ENCODE measurements at places on chromosomes 11 and 22. TPM values are rescaled to one million over a fixed set of nuclear protein-coding genes. Genes with fewer than 3 reads are reported as not detected.

GRCh38 chr11:35179466-35180135, 40.6 kb downstream of the CD44 start:
- no peak for DNase-seq

GRCh38 chr11:110431051-110431672, 1.4 kb downstream of the FDX1 start:
- DNase-seq = no peak

GRCh38 chr11:115408036-115408921, 95.9 kb downstream of the CADM1 start:
- no peak for DNase-seq

DNA sequence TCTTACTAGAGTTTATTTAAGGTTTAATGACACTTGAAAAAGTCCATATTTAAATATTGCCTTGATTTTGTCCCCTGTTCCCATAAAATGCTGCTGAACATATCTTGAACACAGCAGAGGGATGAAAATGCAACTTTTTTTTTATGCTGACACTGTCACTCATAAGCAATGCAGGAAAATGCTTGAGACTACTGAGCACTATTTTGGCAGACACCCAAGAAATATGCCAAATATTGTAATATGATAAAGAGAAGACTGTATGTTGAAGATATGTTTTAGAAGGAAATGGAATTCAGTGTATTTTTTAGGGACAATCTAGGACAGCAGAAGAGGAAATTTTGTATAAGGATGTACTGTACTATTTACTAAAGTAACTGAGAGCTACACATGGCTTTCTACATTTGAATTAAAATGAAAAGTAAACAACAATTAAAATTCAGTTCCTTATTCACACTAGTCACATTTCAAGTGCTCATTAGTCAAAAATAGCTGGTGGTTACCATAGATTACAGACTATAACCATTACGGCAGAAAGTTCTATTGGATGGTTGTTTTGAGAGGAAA, 58.6 kb downstream of the LRRC4C start:
- DNase-seq = no peak

- no peak for DNase-seq
These were observed 23.8 kb downstream of the MYBPC3 start for GRCh38 chr11:47328449-47329390.

- no peak for DNase-seq
These were observed 67.4 kb downstream of the BRD1 start for GRCh38 chr22:49760280-49760629.

DNA sequence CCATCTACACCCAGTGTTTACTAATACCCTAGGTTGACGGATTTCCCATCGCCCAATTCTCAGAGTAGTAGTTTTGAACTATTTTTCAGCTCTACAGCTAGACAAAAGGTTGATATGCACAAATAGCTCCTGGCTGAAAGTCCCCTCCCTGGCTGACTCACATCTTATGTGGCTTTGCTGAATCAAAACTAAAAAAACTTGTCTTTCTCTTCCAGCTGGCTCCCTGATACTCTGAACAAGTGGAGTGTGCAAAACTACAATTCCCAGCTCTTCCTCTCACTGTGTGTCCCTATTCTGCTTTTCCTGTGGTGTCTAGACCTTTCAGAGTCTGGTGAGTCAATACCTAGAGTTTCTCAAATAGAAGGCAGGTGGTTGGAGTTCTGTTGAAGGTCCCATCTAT, 12.7 kb upstream of the LARGE1 start:
- no peak for DNase-seq

- DNase-seq = no peak
These were observed 450.0 kb upstream of the CCDC179 start for GRCh38 chr11:23310276-23310675.

DNA sequence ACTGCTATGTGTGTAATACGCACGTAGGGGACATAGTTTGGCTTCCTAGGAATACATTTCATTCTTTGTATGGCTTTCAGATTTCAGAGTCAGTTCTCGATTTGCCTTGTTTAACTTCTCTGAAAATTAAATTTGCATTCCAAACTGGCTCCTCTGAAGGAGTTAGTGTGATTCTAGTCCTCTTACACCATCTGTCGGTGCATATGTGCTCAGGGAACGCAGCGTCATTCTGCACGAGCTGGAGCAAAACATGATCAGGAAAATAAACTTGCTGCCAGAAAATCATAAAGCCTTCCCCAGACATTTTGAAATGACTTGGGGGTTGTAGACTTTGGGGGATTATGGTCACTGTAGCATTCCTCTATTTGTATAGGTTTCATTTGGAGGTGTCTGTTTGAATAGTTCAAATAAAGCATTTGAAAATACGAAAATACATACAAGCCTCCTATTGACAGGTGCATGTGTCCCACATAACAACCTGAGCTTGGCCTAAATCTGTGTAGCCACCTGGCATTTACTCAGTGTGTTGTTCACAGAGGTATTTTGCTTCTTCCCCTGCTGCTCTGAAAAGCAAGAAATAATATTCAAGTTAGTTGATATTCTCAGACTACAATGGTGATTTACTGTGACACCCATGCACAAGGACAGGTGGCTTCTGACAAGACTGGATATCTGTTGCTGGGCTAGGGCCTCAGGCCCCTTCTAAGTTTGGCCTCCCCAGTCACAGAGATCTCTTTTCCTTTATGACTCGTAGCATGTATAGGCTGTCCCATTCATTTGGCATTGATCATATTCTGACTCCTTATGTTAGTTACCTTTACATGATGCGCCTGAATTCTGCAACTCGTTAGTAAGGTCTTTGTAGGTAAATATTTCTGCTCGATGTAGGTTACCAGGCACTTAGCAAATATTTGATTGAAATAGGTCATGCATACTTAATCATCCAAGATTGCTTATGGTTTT, 81.6 kb upstream of the SORL1-AS1 start:
- no peak for DNase-seq

GRCh38 chr22:20859615-20860014, 808 bp downstream of the SNAP29 start:
- no peak for DNase-seq

GRCh38 chr11:68012044-68012842, 2.1 kb downstream of the ALDH3B1 start:
- DNase-seq = no peak

DNA sequence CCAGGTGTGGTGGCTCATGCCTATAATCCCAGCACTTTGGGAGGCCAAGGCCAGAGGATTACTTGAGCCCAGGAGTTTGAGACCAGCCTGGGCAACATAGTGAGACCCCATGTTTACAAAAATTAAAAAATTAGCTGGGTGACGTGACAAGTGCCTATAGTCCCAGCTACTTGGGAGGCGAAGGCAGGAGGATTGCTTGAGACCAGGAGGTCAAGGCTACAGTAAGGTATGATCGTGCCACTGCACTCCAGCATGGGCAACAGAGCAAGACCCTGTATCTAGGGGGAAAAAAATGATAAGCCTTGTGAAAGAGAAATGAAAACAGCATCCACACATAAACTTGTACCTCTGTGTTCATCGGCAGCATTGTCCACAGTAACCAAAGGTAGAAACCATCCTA, 8.1 kb upstream of the CCND1 start:
- DNase-seq = no peak

DNA sequence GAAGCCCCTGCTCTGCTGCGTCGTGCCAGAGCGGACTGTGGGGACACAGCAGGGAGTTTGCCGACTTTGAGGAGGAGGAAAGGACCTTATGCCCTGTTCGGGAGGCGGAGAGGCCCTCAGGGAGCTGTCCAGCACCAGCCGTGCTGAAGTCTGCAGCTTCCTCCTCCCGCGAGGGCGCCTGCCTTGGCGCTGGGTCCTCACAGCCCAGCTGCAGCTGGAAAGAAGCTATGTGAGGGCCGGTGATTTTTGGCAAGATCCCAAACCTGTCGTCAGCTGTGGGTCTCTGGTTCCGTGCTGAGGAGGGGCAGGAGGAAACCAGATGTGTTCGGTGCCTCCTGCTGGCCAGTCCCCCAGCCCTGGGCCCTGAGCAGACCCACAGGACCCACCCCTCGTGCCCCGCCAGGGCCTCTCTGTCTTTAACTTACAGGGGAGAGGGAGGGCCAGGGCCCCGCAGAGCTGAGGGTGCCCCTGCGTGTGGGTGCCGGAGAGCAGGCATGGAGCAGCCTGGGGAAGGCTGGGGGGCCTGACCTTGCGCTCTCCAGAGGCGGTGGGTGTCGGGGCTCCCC, 12.0 kb downstream of the BRSK2 start:
- peak; percentile 62 for DNase-seq

DNA sequence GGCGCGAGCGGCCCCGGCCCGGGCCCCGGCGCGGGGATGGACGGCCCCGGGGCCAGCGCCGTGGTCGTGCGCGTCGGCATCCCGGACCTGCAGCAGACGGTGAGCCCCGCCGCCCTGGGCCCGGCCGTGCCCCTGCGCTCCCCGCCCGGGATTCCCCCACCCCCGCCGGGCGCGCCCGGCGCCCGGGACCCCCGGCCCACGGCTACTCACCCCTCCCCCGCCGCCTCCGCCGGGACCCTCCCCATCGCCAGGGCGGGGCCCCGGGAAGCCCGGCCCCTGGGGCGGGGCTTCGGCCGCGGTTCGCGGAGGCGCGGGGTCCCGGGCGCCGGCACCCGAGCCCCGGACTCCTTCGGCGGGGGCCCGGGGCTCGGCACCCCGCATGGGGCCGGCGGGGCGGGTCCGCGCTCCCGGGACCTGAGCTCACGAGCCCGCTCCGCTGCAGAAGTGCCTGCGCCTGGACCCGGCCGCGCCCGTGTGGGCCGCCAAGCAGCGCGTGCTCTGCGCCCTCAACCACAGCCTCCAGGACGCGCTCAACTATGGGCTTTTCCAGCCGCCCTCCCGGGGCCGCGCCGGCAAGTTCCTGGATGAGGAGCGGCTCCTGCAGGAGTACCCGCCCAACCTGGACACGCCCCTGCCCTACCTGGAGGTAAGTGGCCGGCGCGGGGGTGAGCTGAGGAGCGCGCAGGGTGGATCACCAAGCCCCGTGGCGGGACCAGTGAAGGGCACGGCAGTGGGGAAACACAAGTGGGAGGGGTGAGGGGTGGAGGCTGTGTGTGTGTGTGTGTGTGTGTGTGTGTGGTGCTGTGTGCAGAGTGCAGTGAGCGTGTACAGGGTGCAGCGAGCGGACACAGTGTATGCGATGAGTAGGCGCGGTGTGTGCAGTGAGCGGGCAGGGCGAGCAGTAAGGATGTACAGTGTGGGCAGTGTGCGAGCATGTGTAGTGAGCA, 2.3 kb downstream of the SHANK3 start:
- DNase-seq = no peak

DNA sequence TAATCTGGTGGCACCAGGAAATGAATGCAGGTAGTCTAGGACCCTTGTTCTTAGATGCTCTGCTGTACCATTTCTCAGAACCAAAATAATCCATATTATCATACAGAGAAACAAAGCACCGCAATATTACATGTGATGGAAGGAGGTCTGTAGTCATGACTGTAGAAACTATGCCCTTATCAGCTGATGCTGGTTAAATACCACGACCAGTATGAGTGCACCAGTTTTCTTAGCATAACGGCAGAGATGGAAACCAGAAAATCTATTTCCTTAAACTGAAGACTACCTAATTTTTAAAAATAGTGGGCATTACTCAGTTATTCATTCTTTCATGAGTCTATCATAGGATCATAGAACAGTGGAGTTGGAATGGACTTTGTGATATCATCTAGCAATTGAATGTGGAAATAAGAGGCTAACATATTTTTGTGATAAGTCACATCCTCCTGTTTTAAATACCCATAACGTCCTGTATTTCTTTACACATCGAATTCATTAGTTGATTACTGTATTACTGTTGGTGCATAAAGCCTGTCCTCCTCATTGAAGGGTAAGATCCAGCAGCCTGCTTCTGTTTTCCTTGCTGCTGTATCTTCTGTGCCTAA, 15.1 kb downstream of the JHY start:
- no peak for DNase-seq

Gene CBLIF
- total RNA-seq = not detected

Gene PRSS23
- 4.9 TPM for total RNA-seq

Gene NCAM1
- 0.16 TPM for total RNA-seq

Gene PDGFB
- total RNA-seq = 3.0 TPM

Data from CD8-positive, alpha-beta memory T cell (primary cell).